Cardiac muscle cell (in vitro differentiated cells and primary cell): ENCODE measurements at places on chromosomes 2 and 18. TPM values are rescaled to one million over a fixed set of nuclear protein-coding genes. Genes with fewer than 3 reads are reported as not detected.

Gene EFEMP1
- polyA plus RNA-seq: 0.35 and 2.4 TPM in 2 replicates

Gene CHRNG
- 0.28 and 0.37 TPM in 2 replicates for polyA plus RNA-seq

Gene C2orf72
- polyA plus RNA-seq: 2.2 and 5.3 TPM in 2 replicates

Gene CNRIP1
- polyA plus RNA-seq: 9.3 and 14.3 TPM in 2 replicates

Gene CLHC1
- polyA plus RNA-seq: 8.9 and 19.7 TPM in 2 replicates
